ENCODE measurements at places on chromosomes 3 and 15.
A peak's percentile ranks its signal among the peaks of the same experiment; 100 is the strongest.

DNA sequence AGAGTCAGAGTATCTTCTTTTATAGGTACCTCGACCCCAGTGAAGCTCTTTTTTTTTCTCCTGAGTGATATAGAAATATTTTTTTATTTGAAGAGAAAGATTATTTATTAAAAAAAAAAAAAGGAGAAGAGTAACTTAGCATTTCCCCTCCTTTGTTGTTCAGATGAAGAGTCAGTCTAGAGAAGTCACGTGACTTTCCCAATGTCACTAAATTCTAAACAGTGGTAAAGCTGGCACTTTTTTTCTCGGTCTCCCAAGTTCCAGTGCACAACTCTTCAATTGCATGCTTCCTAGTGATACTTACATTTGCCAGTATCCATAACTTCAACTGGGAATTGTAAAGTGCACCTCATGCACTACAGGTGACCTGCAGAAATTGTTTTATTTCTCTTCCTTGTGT is 448.7 kb downstream of the LPP start:
- H3K36me3 ChIP-seq = no peaks in the 10 kb centered on the region
- peaks cover 77% of the 10 kb centered on the region for H3K4me1 ChIP-seq
- no peak overlapping the region for H3K4me3 ChIP-seq
- H3K27me3 ChIP-seq = no peaks in the 10 kb centered on the region
- ATAC-seq = no peak

DNA sequence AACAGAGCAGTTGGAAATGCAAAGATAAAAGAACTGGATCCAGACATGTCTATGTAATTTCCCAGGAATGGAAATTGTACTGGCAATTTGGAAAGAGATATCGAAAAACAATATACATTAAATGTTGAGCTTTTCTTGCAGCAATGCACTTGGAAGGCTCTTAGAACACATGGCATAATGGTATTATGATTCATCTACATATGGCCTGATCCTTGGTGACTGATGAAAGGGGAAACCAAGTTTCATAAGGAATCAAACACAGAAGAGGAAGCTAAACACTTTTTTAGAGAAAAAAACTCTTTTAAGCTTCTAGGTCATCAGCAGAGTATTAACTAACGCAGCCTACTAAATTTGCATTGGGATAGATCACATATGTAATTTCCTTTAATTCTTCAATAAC is 12.4 kb upstream of the GREM1 start:
- H3K27me3 ChIP-seq = no peaks in the 10 kb centered on the region
- H3K4me1 ChIP-seq = no peaks in the 10 kb centered on the region
- no peak overlapping the region for H3K27ac ChIP-seq
- H3K4me3 ChIP-seq = no peak overlapping the region
- ATAC-seq = no peak
- no peaks in the 10 kb centered on the region for H3K36me3 ChIP-seq

GRCh38 chr15:48834756-48835155 is 23.9 kb upstream of the CEP152 start:
- H3K27me3 ChIP-seq = no peaks in the 10 kb centered on the region
- no peak for ATAC-seq
- H3K4me3 ChIP-seq = no peak overlapping the region
- H3K27ac ChIP-seq = no peak overlapping the region
- no peaks in the 10 kb centered on the region for H3K4me1 ChIP-seq
- H3K36me3 ChIP-seq = no peaks in the 10 kb centered on the region

- no peak overlapping the region for H3K4me3 ChIP-seq
- H3K4me1 ChIP-seq = no peaks in the 10 kb centered on the region
- no peaks in the 10 kb centered on the region for H3K36me3 ChIP-seq
- ATAC-seq = no peak
- no peak overlapping the region for H3K27ac ChIP-seq
These were observed 107.1 kb upstream of the PTX3 start for GRCh38 chr3:157329551-157329950.

- ATAC-seq = no peak
- peaks cover 4% of the 10 kb centered on the region for H3K4me1 ChIP-seq
- no peak overlapping the region for H3K4me3 ChIP-seq
These were observed 142.5 kb downstream of the XXYLT1 start for GRCh38 chr3:195128255-195129071.

DNA sequence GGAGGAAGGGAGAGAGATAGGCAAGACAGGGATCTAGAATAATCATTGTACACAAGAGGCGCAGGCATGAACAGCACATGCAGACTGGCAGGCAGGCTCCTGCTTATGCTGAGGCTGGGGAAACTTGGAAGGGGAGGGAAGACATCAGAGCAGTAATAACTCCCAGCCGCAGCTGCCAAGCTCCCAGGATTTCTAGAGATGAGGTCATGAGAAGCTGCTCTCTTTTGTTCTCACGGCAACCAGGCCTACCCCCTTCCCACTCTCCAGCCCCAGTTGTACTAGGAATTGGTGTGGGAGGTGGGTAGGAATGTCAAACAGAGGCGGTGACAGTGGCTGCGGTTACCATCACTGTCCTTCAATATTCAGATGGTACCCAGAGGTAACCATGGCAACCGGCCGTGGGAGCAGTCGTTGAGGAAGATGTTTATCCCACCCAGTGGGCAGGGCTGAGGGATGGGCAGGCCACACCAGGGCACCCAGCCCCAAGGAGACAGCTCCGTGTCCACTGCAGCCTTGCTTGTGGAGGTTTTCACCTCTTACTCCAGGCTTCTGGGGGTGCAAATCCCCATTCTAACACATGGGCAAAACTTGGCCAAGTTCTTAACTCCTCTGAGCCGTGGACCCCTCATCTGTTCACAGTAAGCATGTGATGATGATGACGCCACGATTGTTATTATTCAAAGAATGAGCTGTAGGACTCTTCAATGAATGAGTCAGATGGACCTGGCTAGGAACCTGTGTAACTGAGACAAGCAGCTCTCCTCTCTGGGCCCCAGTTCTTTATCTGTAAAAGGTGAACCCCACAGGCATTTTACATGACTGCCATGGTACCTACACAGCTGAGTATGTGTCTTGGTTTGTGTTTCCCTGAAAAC is 360.8 kb upstream of the PROK2 start:
- no peak for ATAC-seq
- H3K4me1 ChIP-seq = peaks cover 7% of the 10 kb centered on the region
- H3K27ac ChIP-seq = no peak overlapping the region
- H3K4me3 ChIP-seq = no peak overlapping the region
- no peaks in the 10 kb centered on the region for H3K27me3 ChIP-seq

DNA sequence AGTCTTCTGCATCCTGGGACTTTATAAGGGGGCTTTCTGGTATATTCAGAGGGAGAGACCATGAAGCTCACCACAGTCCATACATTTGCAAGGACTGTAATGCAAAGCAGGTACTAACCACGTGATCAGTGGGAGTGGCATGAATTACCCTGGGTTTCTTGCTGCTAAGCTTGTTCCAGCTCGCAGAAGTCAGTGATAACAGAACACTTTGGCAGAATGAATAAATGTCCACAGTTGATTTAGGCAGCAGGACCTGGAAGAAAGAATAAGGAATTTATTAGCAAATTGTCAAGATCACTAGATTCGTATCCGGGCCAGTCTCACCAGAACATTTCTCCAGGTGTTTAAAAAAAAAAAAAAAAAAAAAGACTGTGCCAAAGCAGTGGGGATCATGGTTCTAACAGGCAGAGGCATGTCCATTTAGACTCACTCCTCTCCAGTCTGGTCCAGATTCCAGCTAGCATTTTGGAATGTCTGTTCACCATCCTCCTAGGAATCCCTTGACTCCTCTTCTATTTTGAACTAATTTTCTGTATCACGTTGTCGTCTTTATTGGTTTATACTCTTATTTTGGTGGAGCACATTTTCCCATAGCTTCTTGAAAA is 24.5 kb downstream of the HHLA2 start:
- ATAC-seq = no peak
- no peaks in the 10 kb centered on the region for H3K27me3 ChIP-seq
- no peaks in the 10 kb centered on the region for H3K4me1 ChIP-seq
- H3K36me3 ChIP-seq = no peaks in the 10 kb centered on the region

DNA sequence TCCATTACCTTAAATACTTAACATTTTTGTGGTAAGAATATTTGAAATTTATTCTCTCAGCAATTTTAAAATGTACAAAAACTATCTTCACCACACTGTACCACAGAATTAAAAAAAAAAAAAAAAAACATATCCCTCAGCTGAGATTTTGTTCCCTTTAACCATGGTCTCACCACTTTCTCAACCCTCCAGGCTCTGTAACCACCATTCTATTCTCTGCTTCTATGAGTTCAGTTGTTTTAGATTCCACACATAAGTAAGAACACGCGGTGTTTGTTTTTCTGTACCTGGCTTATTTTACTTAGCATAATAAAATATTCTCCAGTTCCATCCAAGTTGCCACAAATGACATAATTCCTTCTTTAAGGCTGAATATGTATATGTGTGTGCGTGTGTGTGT is 41.5 kb downstream of the CSNK1G1 start:
- H3K36me3 ChIP-seq = no peaks in the 10 kb centered on the region
- no peak overlapping the region for H3K27ac ChIP-seq
- ATAC-seq = no peak
- no peaks in the 10 kb centered on the region for H3K27me3 ChIP-seq

DNA sequence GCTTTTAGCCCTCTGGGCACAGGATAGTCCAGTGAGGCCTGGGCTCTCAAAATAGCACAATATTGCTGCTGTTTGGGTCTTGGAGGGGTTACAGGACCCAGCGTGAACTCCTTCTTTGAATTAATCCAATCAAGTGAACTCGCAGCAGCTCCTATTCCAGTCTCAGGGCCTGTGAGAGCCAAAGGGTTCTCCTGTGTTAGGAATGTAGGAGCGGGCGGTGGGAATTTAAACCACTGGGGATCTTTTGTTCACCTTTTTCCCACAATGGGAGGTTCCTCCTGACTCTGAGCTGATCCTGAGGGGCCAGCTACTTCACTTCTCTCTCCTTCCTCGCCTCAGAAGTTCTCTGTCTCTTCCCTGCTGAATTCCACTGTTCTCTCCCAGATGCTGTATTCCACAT is 504.0 kb downstream of the UNC13C start:
- H3K36me3 ChIP-seq = no peaks in the 10 kb centered on the region
- H3K4me3 ChIP-seq = no peak overlapping the region
- no peaks in the 10 kb centered on the region for H3K27me3 ChIP-seq
- ATAC-seq = no peak
- no peak overlapping the region for H3K27ac ChIP-seq
- no peaks in the 10 kb centered on the region for H3K4me1 ChIP-seq

GRCh38 chr3:102087236-102087635 is 237.9 kb downstream of the NFKBIZ start:
- H3K27ac ChIP-seq = no peak overlapping the region
- no peaks in the 10 kb centered on the region for H3K27me3 ChIP-seq
- H3K4me1 ChIP-seq = no peaks in the 10 kb centered on the region
- H3K4me3 ChIP-seq = no peak overlapping the region
- no peak for ATAC-seq
- no peaks in the 10 kb centered on the region for H3K36me3 ChIP-seq

DNA sequence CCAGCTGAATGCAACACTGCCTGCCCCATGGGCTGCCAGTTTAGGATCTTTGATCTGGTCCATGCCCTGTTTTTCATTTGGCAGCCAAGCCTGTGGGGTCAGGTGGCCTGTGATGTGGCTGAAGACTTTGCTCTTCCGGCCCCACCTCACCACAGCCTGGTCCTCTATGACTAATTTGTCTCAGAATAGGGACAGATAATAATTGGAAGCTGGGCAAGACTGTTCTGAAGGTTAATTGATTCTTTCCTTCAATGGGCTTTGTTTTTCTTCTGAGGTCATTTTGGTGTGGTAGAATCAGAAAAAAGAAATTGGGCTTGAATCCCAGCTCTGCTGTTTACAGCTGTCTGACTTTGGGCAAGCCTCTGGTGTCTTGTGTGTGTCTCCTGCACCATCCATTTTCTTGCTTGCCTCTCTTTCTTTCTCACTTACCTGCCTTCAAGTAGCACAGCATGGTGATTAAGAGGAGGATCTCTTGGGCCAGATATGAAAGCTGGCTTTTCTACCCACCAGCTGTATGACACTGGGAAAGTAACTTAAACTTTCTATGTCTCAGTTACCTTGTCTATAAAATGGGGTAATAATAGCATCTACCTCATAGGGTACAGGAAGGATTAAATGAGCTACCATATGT is 24.2 kb downstream of the ABHD2 start:
- H3K27me3 ChIP-seq = no peaks in the 10 kb centered on the region
- H3K4me3 ChIP-seq = no peak overlapping the region
- peak overlapping the region; percentile 82 for H3K27ac ChIP-seq

GRCh38 chr15:94231723-94232468 is 535 bp downstream of the MCTP2 start:
- peak overlapping the region; percentile 41 for H3K4me3 ChIP-seq
- H3K27me3 ChIP-seq = peaks cover 23% of the 10 kb centered on the region
- ATAC-seq = peak; percentile 13
- no peaks in the 10 kb centered on the region for H3K36me3 ChIP-seq
